ENCODE measurements at places on chromosomes 6 and 20.

DNA sequence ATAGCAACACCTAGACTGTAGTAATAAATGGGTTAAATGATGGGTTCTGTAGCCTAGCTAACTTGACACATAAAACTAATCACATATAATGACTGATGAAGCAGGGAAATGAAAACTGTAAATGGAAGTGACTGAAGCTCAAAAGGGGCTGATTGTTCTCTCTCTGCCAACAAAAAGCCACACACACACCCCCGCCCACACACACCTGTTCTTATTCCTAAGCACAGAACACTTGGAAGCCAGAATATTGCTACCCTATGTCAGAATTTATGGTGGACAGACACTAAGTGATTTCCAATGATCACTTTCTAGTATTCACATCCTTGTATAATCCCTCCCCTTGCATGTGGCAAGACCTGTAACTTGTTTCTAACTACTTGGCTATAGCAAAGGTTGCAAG, 603.5 kb downstream of the UTRN start:
- DNase-seq = no peak

GRCh38 chr6:144304223-144304848, 19.2 kb downstream of the UTRN start:
- DNase-seq = no peak

DNA sequence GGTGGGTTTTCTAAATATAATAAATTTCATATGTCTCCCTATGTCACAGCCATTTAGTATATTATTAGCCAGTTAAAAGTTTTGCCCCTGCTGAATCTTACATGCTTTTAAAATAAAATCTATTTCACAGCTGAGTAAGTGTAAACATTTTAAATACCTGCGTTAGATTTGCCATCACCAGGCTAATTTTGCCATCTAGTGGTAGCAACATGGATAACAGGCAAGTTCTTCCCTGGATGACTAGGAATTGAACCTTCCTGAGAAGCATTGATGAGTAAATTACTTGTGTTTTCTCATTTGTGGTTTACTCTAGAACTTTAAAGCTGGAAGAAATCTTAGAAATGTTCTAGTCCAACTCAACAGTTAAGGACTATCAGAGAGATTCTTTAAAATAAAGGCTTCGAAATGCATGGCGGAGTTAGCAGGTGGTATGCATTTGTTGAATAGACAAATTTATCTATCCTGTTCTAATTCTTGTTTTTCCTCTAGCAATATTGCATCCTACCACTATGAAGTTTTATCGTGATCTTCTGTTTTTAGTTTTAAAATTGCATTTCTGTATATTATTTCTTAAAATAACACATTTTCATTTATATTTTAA, 2.6 kb downstream of the PRSS35 start:
- peak; percentile 4 for DNase-seq

DNA sequence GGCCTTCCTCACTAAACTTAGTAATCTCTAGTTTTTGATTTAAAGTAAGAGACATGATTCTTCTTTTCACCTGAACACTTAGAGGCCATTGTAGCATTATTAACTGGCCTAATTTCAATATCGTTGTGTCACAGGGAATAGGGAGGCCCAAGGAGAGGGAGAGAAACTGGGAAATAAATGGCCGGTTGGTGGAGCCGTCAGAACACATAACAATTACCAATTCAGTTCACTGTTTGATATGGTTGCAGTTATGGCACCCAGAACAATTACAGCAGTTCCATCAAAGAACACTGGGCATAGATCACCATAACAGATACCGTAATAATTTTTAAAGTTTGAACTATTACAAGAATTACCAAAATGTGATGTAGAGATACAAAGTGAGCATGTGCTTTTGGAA, 9.1 kb upstream of the GLYATL3 start:
- no peak for DNase-seq

- DNase-seq = no peak
These were observed 49.3 kb downstream of the GFOD1 start for GRCh38 chr6:13438126-13438525.

DNA sequence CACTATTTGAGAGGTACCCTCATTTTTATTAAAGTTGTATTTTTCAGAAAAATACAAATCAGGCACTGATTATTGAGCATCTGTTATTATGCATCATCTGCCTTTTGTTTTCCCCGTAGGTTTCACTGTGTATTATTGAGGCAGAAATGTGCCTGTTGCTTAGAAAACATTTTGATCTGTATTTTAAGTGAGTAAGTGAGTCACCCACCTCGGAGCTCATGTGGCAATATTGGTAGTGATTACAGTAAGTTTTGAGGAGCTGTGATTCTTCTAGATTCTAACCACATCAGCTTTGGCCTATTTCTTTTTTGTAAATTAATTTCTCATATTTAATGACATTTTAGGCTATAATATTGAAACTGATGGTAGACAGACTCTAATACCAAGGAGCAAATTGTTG, 59.6 kb upstream of the LAMP5 start:
- DNase-seq = no peak

DNA sequence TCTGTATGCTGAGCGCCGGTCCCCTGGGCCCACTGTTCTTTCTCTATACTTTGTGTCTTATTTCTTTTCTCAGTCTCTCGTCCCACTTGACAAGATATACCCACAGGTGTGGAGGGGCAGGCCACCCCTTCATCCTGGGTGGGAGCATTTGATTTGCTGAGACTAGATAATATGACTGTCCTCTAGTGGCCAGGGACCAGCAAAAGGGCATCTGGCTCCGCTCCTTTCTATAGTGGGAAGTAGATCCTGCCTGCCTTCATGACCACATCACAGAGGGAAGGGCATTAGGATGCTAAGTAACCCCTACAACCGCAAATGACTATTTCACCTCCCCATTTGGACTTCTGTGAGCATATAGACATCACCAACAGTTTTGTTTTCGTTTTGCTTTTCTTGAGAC, 64.5 kb downstream of the TRMT6 start:
- no peak for DNase-seq

GRCh38 chr6:168190646-168191443, 111.8 kb upstream of the FRMD1 start:
- DNase-seq = no peak

DNA sequence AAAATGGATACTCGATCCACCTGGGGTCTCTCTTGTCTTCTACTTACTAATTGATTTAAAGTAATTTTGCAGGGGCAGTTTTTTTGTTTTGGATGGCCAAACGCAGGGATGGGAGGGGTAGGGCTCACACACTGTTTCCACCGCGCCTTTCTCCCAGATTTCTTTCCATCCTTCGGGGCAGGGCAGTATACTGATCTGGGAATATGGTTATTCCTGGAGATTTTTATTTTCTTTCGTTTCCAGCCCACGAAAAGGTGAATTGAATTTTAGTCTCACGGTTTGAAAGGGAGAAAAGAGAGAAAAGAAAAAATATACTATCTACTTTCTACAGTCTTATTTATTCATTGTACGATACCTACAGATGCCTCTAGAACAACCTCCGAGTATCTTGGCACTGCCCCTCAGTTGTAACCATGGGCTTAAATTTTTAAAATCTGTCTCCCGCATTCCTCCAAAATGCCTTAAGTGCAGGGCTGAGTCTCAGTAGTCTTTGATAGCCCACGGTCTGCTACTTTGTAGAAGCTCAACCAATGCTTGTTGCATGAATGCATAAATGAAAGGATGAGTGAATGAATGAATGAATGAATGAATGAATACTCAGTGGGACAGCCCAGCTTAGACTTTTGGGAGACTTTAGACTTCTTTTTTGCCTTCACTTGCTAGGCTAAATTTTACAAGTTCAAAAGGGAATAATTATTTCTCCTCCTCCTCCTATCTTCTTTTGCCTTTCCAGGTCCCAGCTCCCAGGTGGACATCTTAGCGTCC, 18.1 kb upstream of the TRIM27 start:
- no peak for DNase-seq

- DNase-seq = no peak
These were observed 254.5 kb downstream of the CDH26 start for GRCh38 chr20:60212695-60213094.

DNA sequence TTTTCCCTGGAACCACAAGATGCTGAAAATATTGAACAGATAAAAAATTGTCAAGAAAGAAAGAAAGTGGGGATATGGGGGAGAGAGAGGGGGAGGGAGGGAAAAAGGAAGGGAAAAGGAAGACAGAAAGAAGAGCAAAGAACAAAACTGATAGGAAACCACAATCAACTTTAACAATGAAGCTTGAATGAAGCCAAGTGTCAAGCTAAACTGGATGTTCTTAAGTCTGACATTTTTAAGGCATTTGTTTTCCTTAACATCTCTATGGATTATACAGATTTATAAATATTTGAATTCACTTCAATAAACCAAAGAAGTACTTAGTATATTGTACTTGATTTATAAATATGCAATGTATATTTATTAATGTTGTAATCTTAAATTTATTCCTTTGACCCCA, 197.6 kb upstream of the SMLR1 start:
- DNase-seq = no peak

Data from stimulated activated naive CD8-positive, alpha-beta T cell treated with anti-CD3 and anti-CD28 coated beads, Interleukin-15, amount 100 ng/mL, for 72 hours (primary cell).